Mucosa of gallbladder (tissue), 1 donor: ENCODE measurements at places on chromosomes 16 and 17. TPM values are rescaled to one million over a fixed set of nuclear protein-coding genes. Genes with fewer than 3 reads are reported as not detected.

DNA sequence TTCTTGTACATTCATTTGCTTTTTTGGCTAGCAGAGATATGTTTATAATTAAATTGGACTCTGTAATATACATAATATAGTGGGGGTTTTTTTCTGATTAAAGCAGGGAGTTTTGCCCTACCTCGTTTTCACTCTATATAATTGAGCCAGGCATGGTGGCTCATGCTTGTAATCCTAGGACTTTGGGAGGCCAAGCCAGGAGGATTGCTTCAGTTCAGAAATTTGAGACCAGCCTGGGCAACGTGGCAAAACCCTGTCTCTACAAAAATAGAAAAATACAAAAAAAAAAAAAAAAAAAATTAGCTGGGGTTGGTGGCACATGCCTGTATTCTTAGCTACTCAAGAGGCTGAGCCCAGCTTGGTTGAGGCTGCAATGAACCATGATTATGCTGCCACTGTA lies 42.2 kb downstream of the PAFAH1B1 start:
- no peak for DNase-seq

Gene NME1
- 26.5 TPM for total RNA-seq

Gene TBX2
- total RNA-seq, result 33.9 TPM

GRCh38 chr17:51250314-51250840 lies 9.5 kb downstream of the MBTD1 start:
- DNase-seq, result no peak

Gene SLC13A5
- total RNA-seq, result 0.52 TPM
